ENCODE measurements at places on chromosomes 11 and 22.

DNA sequence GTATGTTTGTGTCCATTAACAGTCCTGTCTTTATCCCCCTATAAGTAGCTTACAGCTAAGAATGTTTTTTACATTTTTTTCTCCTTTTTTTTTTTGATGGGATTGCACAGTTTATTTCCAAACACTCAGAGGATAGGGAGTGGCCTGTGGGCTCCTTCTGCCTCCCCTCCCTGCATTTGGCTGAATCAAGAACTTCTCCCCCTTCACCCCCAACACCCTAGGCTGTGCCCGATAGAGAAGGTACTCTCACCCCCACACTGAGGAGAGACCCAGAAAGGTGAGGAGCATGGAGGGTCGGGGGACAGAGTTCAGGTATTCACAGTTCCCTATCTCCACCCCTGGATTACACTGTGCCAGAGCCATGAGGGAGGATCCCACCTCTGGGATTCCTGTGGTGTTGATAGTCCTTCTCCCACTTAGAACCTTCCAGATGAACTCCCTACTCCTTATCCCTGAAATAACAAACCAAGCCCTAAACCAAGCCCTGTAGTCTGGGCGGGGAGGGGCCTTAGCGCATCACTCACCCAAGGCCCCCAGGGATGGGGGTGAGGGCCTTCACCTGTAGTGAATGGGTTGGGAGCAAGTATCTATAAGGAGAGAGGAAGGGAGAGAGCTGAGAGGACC, 97.1 kb downstream of the ADAMTS15 start:
- DNase-seq: no peak

DNA sequence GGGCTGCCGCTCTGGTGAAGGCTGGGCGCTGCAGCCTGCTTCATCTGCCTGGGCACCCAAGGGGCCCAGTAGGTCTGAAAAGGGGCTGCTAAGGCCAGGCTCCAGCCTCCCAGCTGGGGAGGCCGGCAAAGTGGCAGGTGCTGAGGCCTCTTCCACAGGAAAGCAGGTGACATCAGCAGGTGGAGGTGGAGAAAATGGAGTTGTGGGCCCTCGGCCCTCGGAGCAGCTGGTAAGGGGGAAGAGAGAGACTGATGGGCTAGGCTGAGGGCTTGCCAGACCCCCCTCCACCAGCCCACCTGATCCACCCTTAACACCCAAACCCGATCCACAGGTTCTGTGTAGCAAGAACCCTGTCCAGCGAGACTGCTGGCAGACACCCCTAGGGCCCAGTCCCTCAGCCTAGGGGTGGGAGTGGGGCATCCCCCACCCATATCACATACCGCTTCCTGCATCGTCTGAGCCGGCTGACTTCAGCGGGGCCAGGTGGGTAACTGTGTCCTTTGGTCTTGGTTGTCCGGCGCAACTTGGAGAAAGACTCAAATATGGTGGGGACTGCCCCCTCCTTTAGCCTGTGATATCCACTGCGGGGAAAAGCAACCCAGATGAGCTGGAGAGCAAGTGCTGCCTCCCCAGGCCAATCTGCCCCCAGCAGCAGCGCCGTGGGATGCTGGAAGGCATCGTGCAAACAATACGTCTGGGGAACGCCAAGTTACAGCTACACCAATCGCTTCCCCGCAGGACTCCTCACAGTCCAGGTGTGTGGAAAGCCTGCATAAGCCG, 1.5 kb downstream of the THAP7 start:
- no peak for DNase-seq

- no peak for DNase-seq
Measured at GRCh38 chr11:16613512-16614381, 124.7 kb upstream of the C11orf58 start.

- no peak for DNase-seq
Measured at GRCh38 chr11:19561011-19561410, 151.6 kb upstream of the NAV2 start.

- DNase-seq: no peak
Measured at GRCh38 chr11:65043881-65044501, 3.0 kb downstream of the SAC3D1 start.

GRCh38 chr22:50200461-50201190, at the start of gene SELENOO:
Gene SELENOO, plus strand, starts transcription at chr22:50201011. Its CDS starts 26 bp downstream, at chr22:50201037.
- DNase-seq: peak; percentile 88

GRCh38 chr22:33465554-33465953, 407.4 kb upstream of the SYN3 start:
- DNase-seq: no peak

DNA sequence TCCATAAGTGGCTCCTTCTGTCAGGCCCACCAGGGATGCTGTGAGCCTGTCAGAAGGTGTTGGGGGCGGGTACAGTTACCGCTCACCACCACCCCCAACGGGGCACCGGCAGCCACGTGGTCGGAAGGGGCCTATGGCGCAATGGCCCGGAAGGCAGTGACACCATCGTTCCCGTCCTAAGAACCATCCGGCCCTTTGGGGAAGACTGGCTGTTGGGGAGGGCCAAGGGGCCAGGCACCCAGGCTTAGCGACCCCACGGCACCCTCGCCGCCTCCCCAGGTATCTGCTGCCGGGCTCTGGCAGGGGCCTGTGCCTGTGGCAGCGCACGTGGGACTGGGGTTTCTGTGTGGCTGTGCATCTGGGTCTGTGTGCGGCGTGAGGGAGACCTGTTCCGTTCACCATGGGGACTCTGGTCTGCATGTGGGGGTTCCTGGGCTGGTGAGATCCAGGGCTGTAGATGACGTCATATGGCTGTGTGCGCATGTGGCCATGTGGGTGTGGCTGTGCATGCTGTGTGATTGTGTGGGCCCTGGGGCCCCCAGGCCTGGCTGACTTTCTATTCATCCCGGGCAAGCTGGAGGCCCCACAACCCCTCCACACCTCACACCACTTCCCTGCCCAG, 717 bp downstream of the OSM start:
- DNase-seq: peak; percentile 95

Data from CD4-positive, alpha-beta memory T cell (primary cell).